ENCODE measurements at places on chromosomes 2 and 18.

DNA sequence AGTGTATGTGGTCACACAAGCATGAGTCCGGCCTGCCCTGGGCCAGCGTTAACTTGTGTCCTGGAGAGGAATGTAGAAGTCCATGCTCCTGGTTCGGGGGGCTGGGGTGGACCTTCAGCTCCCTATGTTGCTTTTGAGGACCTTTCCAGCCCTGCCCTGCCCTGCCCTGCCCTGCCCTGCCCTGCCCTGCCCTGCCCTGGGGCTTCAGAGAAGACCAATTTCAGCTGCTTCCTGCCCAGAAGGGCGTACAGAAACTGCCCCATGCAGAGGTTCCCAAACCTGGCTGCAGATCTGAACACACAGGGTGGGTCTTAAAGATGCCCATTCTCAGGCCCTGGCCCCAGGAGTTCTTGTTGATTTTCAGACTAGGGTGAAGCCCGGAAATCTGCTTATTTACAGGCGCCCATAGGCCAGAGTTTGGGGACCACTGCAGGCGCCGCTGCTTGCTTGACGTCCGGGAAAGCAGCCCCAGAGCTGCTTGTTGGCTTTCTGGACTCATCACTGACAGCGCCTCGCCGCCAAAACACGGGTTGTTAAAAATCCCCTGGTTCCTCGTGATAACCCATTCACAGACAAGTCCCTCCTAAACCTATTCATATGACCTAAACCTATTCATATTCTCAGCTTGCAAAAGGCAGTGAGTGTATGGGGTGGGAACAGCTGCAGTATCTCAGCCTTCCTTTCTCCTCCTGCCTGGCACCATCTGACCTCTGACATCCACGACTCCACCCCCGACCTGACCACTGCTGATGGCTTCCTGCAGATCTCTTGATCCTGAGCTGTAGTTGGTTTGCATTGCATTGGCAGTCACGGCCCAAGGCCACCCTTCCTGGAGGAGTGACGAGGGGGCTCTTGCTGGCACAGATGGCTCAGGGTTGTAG, 198.3 kb downstream of the GLI2 start:
- no peak for DNase-seq

DNA sequence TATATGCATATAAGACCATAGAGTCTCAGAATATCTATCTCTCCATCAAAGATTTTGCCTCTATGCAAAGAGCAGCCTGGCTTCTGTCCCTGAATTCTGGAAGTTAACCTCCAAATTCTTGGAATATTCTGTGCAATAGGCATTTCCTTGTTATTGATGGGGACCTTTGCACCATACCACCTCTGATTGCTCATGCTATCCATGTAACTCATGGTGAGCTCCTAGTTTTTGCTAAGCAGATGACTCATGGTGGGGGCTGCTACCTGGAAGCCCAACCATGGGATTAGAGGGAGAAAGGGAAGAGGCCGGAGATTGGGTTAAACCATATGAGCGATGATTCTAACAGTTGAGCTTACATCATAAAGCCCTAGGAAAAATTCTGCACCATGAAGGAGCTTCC, 310.2 kb upstream of the FIGN start:
- DNase-seq: no peak

DNA sequence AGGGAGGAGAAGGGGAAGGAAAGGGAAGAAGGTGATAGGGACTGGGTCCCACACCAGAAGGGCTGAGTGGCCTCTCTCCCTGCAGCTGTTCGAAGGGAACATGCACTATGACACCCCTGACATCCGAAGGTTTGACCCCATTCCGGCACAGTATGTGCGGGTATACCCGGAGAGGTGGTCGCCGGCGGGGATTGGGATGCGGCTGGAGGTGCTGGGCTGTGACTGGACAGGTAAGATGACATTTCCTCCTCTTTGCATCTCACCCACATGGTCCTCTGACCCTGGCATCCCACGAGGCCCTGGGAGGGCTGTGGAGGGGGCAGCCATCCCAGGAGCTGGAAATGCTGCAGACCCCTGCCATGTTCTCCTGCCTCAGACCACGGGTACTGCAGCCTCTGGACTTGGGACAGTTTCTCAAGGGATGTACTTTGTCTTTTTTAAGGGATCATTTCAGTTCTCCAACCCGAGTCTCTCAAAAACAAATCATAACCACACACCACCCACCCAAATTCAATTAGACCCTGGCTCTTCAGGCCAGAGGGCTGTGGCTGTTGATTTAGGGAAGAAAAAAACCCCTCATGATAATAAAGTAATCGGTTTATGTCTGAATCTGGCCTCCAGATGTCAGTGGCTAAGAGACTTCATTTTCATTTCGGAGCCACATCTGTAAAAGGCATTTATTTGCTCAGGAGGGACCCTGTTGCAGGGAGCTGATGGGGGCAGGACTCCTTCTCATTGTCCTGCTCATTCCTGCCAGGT, 63.5 kb downstream of the NRP2 start:
- no peak for DNase-seq

DNA sequence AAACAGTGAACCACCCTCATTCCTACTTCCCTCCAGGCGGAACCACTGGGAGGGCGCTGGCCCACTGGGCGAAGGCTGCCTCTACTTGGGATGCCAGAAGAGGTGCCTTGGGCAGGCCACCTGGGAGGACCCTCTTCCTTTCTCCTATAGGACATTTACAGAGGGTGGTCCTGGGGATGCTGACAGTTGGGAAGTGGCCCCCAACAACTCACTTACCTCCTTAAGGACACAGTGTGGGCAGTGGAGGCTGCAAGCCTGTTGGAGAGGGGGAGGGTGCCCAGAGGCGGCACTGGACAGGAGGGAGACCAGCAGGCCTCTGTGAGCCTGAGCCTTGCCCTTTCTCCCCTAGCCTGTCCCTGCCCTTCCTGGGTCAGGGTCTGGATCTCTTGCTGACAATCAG, 346.4 kb upstream of the HS6ST1 start:
- DNase-seq: no peak

GRCh38 chr2:66323406-66323805, 111.5 kb upstream of the MEIS1 start:
- no peak for DNase-seq

GRCh38 chr2:201953396-201953795, 80.3 kb upstream of the FZD7 start:
- DNase-seq: no peak

- DNase-seq: peak; percentile 67
Measured at GRCh38 chr18:24672165-24672941, 211.9 kb downstream of the HRH4 start.

GRCh38 chr2:57084697-57085281, 901.0 kb downstream of the CCDC85A start:
- no peak for DNase-seq

DNA sequence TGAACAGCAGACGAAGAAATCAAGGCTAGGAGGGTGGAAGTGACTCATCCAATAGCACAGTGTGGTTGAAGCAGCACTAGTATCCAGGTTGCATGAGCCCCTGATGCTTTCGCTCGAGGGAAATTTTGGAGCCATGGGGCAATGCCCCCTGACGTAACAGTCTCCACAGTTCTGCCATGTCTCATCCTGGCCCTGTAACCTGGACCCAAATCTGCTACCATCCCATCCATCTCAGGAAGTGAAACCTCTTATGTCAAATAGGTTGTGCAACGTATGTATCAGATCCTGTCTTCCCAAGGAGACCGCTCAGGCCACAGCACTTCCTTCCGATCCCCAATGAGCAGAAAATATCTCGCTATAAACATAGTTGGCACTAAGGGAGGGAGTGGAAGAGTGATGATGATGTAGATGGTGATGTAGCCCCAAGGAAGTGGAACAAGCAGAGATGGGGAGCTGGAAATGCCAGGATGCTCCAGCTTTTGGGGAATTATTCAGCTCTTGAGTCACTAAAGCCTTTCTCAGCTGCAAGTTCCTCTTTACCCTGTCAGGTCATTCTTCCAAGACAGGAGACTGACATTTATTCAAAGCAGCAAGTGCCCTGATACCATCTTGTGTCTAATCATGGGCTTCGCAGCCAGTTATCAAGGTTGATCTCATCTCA, 3.0 kb upstream of the IL1B start:
- no peak for DNase-seq

GRCh38 chr2:57444752-57445430, 601.7 kb upstream of the VRK2 start:
- no peak for DNase-seq

DNA sequence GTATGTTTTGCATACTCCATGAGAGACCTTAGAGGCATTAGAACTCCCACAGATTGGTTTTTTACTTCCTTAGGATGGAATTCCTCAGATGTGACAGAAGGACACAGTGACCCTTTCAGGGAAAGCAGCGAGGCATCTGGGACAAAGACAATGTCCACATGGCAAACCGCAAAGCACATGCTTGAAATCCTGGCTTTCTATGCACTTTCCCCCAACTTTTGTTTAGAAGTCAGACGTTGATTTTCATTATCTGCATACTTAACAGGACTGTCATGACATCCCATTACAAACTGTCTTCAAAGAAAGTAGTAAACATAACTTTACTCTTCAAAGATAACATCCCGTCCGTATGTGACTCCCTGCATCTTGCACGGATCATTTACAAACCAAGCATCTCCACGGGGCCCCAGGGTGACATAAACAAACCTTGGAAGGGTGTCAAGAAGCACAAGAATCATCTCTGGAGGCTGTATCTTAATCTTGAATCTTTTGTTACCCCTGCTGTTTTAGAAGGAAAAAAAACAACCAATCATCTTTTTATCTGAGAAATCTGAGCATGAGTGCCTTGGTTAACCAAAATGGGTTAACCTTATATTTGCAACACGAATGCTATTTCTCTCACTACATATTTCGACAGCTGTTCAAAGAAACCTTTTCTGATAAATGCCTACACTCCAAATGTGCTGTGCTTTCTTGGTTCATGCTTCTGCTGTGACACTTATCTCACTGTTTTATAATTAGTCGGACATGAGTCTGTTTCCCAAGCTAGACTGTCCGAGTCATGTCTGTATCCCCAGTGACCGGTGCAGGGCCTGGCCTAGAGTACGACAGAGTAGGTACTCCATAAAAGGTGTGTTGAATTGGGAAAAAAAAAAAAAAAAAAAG, 90.8 kb downstream of the CCBE1 start:
- DNase-seq: no peak

GRCh38 chr2:126863336-126864015, 35.2 kb upstream of the TEX51 start:
- no peak for DNase-seq

DNA sequence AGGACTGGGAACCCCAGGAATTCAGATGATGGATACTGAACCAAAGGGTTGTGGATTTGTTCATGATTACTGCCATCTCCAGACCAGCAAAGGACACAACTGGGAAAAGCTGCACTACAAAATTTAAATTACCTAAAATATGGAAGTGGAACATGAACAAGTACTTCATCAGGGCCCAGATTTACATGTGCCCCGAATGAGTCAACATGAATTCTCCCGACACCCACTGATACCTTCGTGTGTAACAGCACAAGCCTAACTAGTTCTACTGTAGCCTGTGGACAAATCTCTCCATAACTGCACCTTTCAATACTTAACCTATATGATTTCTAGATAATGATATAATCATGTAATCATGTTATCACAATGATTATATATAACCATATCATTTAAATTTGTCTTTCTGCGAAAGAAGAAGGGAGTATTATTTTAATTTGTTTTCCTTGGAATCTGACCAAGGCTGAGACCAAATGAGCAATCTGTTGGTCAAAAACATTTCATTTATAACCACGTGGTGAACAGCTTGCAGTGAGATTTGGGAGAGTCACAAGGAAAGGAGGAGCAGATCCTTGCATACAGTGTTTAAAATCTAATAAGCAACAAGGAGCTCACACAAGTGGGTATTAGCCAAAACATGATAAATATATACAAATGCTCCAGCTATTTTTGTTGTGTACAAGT, 70.5 kb downstream of the CACNB4 start:
- DNase-seq: no peak

GRCh38 chr2:27133195-27133875, 1.1 kb downstream of the PREB start:
- DNase-seq: no peak

DNA sequence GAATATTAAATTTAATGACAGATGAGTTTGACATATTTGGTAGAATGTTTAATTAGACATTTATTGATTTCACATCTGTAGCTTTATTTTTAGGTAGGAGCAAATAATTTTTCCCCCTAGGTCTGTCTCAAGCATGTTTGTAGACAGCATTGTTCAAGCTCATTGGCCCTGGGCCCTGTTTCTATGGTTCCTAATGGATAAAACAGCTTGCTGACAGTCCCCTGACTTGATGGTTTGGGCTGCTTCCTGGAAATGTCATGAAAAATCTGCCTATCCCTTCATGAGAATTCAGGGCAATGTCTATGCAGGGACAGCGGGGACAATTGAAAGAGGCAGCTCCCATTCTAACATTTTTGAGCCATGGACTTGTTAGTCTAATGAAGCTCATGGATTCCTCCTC, 14.6 kb upstream of the MEP1B start:
- DNase-seq: no peak

- no peak for DNase-seq
Measured at GRCh38 chr2:190987938-190988337, 26.0 kb downstream of the STAT1 start.

GRCh38 chr2:30034052-30034775, 112.6 kb upstream of the YPEL5 start:
- DNase-seq: no peak

DNA sequence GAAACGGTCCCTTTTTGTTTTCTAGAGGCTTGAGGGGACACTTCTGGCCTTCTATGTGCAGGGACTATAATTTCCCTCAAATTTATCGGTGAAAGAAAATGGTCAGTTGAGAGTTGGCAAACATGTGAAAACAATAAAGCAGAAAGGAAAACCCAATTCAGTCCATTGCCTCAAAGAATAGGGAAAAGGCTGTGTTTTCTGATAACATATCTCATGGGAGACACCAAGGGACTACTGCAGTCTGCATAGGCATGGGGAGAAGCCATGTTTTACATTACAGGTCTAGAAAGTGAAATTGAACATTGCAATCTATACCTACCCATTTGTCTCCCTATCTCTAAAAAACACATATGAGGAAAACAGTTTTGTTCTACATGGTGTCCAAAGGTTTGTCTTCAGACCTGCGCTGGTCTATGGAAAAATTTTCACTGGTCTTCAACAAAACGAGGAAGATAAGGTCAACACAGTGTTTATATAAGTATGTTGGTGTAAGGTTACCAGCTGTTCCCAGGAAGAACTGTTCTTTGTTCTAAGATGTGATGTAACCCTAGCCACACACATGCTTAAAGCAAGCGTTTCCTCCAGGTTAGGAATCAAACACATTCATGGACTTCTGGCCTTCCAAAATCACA, 179.7 kb downstream of the MREG start:
- DNase-seq: peak; percentile 73

DNA sequence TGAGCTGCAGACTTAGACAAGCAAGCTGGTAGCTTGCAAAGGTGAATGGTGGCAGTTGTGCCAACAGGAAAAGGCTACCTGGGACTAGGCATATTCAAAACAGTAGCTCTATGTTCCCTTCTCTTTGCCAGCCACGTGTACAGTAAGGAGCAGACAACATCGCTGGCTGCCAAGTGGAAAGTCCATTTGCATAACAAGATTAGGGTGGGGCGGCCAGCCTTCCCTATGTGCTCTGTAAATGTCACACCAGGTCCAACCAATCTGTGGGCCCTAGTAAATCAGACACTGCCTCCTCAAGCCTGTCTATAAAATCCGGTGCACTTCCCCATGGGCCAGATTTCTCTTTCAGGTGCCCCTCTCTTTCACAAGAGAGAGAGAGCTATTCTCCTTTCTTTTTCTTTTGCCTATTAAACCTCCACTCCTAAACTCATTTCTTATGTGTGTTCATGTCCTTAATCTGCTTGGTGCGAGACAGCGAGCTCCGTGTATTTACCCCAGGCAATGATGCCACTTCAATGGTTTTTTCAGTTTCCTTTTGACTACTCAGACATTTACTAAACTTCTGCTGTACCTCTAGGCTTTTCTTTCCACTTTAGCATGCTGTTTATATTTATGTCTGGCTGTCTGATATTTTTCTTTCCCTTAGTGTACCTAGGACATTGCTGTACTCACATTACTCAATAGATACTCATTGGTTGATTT, 297.4 kb upstream of the GCFC2 start:
- DNase-seq: no peak

Data from NCI-H1930 (cell line).